CD4-positive, alpha-beta T cell treated with Interferon gamma for 1 hour (primary cell): ENCODE measurements at places on chromosomes 12 and 14.

GRCh38 chr12:67773896-67774295 lies 125.4 kb downstream of the DYRK2 start:
- no peak for DNase-seq

DNA sequence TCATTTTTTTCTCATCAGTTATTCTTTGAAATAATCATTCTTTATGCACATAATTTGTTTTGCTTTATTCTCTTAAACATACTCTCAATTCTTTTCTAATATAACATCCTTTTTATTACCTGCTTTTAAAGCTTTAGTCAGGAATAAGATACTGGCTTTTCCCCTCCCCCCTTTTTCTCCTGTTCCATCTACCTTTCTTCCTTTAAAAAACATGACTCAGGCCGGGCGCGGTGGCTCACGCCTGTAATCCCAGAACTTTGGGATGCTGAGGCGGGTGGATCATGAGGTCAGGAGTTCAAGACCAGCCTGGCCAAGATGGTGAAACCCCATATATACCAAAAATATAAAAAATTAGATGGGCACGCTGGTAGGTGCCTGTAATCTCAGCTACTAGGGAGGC lies 25.4 kb downstream of the HIF1A start:
- DNase-seq = no peak

DNA sequence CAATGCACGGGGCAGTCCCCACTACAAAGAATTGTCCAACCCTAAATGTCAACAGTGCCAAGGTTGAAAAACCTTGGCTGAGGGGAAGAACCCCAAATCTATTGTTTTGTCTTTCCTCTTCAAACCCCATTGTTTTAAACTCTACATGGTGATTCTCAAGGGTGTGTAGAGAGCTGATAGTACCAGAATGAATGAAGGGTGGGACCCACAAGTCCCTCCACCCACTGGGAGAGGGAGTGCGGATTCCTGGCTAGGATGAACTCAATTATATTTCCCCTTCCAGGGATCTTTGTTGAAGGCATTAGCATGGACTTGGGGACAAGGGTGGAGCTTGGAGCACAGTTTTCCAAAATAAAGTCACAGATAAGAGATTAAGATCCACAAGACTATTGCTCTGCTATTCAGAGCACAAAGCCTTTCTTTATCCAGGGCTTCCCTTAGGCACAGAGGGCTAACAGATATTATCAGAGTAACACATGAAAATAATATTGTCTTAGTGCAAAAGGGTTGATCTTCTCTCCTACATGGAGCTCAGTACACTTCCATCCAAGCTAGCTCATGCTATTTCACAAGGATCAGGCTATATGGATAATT lies 755.1 kb upstream of the TBX3 start:
- DNase-seq = no peak

GRCh38 chr12:100499416-100499815 lies 25.8 kb downstream of the NR1H4 start:
- no peak for DNase-seq

DNA sequence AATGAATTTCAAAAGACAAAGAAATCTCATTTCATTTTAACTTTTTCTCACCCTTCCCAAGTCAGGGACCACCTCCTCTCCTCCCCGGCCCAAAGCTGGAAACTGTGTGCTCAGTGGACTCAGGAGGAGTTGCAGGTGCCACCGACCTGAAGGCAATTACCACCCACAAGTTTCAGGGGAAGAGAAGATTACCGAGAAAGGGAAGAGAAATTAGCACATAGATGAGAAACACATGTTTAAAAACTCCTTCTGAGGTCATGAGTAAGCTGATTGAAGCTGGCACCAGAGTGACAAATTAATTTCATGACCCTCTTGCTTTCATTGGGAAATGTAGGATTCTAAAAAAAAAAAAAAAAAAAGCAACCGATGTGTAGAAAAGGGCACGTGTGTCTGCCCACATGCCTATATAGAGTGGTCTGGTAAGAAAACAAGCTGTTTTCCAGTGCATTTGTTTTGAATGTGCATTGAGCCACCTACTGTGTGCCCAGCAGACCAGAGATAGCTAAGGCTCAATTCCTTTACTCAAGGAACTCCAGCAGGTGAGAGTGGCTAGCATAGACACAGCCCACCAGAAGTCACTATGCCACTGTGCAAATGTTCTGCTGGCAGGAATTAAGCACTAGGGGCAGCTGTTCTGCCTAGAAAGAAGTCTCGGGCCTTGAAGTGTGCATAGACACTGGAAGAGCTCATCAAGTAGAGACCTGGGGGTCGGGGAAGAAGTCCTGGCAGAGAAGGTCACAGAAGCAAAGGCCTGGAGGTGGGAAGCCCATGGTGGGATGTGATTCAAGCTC lies 30.5 kb downstream of the DPF3 start:
- DNase-seq = no peak

DNA sequence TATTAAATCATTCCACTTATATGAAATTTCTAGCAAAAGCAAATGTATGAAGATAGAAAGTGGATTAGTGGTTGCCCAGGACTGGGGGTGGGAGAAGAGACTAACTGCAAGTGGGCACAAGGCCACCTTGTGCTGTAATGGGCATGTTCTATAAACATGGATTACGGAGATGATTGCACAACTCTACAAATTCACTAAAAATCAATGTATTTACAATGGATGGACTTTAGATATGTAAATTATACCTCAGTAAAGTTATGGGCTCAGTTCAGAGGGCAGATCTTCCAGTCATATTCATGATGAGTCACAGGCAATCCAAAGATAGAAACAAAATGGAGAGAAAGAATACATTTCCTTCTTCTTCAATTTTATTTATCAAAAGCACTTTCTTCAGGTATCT lies 173.9 kb downstream of the NDUFA12 start:
- DNase-seq = no peak

DNA sequence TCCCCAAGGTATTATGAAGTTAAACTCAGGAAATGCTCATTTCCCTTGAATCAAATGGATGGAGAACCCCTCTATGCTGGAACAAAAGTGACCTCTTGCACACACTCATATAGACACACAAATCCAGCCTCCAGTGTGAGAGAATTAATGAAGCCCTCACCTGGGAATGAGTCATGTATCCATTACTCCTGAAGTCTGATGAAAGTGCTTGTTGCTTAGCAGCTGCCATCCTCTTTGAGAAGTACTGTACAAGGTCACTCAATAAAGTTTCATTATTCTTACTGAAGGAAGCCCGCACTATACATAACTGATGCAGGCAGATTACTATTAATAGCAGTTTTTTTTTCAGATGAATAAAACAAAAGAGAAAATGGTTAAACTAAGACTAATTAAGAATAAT lies 102.3 kb downstream of the RERG start:
- DNase-seq = no peak
